Activated effector memory CD4-positive, alpha-beta T cell treated with anti-CD3 and anti-CD28 coated beads, Interleukin-2, amount 50 U/mL, for 16 hours (primary cell): ENCODE measurements at places on chromosomes 1 and 21.

DNA sequence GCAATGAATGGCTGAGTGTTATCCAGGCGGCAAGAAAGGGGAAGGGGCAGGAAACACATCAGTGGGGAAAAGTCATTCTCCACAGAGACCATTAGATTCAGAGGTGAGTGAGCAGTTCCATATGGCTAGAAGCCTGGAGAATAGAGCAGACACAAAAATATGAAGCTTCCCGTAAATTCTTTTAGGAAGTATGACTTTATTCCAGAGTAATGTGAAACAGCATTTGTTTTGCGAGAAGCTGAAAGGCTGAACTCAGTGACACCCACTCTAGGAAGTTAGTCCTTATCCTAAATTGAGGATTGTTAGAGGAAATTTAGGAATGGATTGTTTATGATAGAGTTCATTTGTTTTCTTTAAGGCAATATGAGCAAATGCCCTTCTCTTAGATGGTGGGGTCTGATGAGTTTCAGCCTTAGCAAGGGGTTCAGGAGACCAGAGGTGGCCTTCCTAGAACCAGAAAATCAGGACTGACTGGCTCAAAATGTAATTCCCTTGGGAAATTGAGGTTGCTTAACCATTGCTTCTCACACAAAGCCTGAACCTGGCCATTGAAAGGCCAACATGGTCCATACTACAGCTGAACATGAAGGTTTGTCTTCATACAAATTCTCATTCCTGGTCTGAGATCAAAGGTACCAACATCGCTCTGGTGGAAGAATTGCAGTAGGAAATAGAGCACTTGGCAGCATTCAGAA lies 167.5 kb downstream of the TPR start:
- DNase-seq: no peak

DNA sequence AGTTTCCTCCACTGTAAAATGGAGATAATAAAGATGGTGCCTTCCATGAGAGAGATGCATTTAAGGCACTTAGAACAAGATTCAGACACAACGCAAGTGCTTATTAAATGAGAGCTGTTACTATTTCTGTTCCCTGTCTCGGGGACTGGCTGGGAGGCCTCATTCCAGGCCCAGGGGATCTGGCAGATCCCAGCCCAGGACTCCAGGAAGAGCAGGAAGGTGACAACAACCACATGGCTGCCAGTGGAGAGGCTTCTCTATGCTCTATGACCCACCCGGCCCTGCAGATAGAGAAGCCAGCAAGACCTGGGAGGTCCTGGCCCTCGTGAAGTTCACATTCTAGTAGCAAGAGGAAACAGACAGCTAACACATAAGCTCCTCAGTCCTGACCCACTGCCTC lies 175.5 kb downstream of the ACTL8 start:
- DNase-seq: no peak

DNA sequence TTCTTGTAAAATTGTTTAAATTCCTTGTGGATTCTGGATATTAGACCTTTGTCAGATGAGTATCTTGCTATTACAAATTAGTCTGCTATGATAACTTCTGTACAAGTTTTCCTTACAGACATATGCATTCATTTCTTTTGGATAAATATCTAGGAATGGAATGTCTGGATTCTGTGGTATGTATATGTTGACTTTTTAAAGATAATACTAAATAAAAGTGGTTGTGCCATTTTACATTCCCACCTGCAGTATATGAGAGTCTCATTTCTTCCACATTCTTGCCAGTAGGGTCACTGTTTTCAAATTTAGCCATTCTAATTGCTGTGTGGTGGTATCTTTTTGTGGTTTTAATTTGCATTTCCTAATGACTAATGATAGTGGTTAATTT lies 53.9 kb downstream of the SYDE2 start:
- DNase-seq: no peak

- no peak for DNase-seq
Measured at GRCh38 chr1:205792481-205792881, 17.2 kb upstream of the RAB29 start.

- DNase-seq: no peak
Measured at GRCh38 chr1:178934546-178934945, 63.7 kb upstream of the ANGPTL1 start.

DNA sequence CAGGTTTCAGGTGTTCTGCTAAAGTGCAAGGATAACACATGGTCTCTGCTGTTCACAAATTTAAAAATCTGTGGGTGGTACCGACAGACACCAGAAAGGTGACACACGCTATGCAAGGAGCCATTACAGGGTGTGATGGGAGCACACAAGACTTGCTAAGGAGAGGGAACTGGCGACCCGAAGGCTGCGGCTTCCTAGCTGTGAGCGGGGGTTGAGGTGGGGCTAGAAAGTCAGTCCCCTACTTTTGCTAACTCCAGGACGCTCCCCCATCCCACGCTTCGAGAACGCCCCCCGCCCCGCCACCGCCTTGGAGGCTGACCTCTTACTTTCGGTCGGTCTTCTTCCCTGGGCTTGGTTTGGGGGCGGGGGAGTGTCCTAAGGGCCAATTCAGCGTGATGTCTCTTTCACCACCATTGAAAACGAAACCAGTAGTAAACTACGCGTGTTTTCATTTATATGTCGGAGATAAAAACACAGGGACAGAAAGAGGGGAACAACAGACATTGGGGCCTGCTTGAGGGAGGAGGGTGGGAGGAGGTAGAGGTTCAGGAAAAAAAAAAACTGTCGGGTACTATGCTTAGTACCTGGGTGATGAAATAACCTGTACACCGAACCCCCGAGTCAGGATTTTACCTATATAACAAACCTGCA lies 1.1 kb downstream of the CKS1B start:
- DNase-seq: peak; percentile 87

DNA sequence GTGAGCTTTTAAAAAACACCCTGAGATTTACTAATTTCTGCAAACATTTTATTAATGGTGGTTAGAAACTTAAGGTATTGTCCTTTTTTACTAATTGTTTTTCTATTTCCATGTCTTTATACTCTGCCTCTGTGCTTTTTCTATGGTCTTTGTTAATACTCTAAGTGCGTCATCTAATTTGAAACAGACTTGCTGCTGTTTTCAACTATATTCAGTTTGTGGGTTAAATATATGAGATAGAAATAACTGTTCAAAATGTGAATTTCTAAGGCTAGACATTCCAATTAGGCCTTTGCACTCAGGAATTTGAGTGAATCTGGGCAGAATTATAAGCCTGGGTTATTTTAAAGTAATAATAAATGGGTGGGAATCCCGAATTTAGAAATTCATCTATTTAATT lies 82.4 kb upstream of the COL11A1 start:
- DNase-seq: no peak
